ENCODE measurements at places on chromosomes 1 and 21. TPM values are rescaled to one million over a fixed set of nuclear protein-coding genes. Genes with fewer than 3 reads are reported as not detected.

Gene MATN1
- total RNA-seq, result 0.28 TPM

Gene ALX3
- not detected for total RNA-seq

Gene RGS7
- 2.7 TPM for total RNA-seq

Gene DONSON
- total RNA-seq, result 15.2 TPM

Gene FLG2
- total RNA-seq, result not detected

Gene CHRM3
- under 0.01 TPM for total RNA-seq
